ENCODE measurements at places on chromosomes 2 and 18.

DNA sequence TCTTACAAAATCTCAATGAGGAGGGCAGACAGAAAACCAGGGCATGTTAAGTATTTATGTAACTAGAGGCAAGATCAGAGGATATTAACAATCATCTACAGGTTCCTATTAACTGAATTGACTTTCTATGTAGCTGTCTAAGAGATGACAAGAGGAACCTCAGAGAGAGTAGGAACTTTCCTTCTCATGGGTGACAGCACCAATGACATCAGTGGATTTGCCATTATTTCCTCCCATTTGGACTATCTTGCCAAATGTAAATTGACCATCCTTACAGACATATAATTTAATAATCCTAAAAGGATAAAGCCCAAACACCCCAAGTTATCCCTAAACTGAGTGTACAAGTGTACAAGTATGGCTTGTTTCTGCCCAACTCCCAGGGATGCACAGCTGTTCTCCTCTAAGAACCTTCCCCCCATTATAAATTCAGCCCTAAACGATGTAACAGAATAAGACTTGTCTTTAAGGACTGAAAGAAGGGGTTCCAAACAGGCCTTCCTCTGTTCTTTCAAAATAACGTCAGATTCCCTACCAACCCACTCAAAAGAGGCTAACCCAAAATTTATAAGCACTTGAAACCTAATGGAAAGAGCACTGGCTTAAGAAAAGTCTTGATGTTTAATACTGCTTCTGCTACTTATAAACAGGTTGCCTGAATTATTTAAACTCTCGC lies 73.4 kb upstream of the CHAC2 start:
- DNase-seq, result no peak

DNA sequence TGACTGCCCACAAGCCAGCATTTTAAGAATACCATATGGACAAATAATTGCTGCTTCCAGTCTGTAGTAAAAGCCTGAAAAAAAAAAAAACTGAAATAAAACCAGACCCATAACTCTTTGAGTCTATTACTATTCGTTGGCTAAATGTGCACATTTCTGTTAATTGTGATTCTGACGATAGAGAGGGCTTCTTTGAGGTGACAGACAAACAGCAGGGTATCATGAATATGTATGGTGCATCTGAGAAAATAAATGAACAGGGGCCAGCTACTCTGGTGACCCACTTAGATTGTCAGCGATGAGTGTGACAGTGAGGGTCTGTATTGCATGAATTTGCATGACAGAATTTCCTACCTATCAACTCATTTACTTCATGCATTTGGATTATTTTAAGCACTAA lies 427.8 kb upstream of the SOX11 start:
- no peak for DNase-seq

GRCh38 chr2:156319811-156320485 lies 12.6 kb downstream of the NR4A2 start:
- DNase-seq, result no peak

DNA sequence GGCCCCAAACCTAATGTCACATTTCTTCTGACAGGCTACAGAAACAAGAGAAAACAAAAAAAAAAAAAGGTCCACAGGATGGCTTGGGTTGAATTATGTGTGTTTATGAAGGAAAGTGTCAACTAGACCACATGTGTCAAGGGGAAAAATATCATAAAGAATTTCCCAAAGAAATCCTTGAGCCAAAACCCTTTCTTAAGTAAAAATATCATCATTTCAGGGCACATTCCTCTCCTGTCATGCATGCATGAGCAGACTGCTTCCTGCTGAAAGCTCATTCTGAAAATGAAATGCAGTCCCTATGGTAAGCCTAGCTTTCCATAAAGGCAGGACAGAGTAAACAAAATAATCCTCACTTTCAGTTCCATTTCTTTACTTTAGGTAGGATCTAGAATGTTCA lies 85.7 kb upstream of the RBBP8 start:
- DNase-seq, result no peak

- DNase-seq, result no peak
These were observed 46.0 kb downstream of the MRPS5 start for GRCh38 chr2:95075440-95076132.

GRCh38 chr2:66790651-66791181 lies 355.8 kb downstream of the MEIS1 start:
- no peak for DNase-seq

- DNase-seq, result peak; percentile 88
These were observed 14.1 kb upstream of the PMAIP1 start for GRCh38 chr18:59885579-59886163.

- DNase-seq, result no peak
These were observed 182.7 kb downstream of the MYO3B start for GRCh38 chr2:170360546-170361089.

DNA sequence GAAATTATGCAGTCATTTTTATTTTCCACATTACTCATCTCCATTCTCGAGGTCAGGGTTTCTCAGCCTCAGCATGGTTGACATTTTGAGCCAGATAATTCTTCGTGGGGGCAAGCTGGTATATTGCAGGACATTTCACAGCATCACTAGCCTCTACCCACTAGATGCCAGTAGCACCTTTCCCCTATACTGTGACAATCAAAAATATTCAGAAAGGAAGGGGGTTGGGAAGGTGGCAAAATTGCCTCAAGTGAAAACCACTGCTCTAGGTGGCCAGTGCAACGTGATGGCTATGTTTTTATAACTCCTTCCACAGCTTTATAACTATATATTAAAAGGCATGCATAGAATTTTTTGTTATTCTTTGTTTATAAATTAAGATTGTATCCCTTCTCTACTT lies 294.5 kb downstream of the CNTNAP5 start:
- no peak for DNase-seq

- no peak for DNase-seq
These were observed 170.1 kb downstream of the MAP2 start for GRCh38 chr2:209593930-209594329.

DNA sequence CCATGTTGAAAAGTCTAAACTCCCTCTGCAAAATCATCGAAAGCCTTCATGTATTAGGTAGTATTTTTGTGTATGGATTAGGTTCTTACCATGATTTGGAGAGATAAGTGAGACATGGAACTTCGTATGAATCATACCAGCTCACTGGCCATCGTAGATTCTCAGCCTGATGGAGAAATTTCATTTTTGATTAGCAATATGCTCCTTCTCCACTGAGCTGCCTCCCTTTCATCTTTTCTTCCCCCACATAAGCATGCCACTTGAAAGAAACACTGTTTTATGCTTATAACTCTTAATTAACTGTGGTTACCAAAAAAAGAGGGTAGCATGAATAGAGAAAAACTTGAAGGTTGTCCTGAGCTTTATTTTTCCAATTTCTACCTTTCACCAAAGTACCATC lies 111.9 kb downstream of the NCK2 start:
- no peak for DNase-seq

- no peak for DNase-seq
These were observed 34.8 kb upstream of the ASB18 start for GRCh38 chr2:236298924-236299475.

DNA sequence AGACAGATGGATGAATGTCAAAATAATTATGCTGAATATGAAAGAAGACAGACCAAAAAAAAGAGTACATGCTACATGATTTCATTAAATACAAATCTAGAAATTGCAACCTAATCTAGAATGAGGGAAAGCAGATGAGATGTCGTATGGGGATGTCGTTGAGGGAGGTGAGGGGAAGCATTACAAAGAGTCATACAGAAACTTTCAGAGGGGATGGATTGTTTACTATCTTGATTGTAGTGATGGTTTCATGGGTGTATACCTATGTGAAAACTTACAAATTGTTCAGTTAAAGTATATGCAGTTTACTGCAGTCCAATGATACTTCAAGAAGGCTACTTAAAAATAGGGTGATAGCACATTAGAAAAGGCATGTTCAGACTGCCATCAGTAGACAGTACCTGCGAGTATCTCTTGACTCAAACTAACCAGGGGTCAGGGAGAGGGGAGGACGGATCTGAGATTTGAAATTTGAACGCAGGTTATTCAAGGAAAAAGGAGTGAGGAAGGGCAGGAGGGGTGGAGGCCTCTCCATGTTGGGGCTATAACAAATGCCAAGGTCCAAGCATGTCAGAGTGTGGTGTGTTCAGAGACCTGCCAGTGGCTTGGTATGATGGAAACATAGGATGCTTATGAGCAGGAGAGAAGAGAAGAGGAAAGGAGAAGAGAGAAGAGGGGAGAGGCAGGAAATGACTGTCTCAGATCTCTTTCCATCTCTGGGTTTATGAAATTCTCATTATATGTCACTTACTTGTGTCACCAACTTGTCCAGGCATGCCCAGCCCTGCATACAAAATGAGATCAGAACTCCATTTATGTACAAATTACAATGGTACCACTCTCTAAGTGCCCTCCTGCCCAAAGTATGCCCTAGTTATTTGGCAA lies 257.3 kb upstream of the CXCR4 start:
- DNase-seq, result no peak

DNA sequence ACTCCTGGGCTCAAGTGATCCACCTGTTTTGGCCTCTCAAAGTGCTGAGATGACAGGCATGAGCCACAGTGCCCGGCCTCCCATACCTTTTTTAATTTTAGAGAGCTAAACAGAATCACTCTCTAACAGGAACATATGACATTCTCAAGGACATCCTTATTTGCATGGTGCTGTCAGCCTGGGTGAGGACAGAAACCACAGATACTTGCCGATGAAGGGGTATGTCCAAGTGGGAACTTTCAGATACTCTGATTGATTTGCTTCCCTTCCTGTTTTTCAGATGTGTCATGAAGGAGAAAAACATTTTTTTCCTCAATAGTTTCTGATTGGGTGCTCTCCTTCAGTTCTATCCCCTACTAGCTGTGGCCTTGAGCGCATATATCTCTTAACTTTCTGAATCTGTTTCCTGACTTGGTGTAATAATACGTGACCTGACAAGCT lies 49.6 kb downstream of the MYO3B start:
- DNase-seq, result no peak

DNA sequence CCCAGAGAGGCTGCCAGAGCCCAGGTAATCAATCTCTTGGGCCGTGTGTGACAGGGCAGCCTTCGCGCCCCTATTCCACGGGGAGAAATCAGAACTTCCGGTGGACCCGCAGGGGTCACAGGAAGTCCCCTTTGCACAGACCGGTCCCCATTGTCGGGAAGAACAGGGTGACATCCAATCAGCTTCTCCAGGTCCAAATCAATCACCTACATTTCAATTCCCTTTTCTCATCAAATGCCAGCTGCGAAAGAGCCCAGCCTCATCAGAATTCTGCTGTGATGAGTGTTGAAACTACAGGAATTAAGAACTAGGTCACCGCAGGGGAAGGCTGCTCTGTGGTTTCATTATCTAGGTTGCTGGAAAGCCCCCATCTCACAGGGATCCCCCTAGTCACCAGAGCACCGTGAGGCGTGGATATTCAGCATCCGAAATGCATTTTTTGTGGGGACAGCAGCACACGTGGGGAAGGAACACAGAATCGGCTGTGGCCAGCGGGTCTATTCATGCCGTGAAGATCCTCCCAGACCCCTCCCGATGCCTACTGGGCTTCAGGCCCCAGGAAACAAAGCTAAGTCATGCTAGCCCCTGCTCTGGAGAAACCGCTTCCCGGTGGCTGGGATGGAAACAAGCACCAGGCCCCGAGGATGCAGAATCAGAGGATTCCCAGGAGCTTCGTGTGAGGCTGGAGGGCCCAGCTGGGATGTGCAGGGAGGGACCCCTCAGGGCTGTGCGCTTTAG lies 193.7 kb upstream of the ID2 start:
- peak; percentile 32 for DNase-seq

GRCh38 chr18:78101091-78101490 lies 851.4 kb downstream of the GALR1 start:
- DNase-seq, result no peak

DNA sequence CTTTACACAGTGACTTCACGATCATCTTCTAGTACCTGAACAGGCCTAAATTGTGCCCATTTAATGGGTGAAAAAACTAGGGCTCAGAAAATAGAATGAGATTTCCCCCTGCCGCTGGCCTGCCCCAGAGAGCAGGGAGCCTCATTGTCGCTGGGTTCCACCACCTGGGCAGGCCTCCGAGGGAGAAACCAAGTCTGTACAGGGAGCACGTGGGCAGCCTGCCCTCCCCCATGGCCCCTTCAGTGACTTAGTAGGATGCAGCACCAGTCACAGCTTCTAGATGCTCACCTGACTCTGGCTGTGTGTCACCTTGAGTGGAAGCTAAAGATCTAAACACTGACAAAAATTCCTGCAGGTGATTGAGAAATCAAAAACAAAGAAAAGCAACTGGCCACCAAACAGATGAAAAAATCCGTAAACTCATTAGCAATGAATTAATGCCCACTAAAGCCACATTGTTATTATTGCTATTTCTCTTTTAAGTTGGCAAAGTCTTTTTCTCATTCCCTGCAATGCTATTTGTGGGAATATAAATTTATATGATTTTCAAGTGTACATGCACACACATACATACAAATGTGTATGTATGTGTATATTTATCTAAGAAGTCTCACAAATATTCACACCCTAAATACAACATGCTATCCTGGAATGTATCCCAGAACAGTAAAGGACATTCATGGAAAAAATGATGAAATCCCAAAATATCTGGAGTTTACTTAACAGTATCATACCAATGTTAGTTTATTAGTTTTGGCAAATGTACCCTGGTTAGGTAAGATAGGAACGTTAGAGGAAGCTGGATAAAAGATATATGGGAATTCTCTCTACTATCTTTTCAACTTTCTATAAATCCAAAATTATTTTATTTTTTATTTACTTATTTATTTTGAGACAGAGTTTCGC lies 18.7 kb upstream of the ASPRV1 start:
- DNase-seq, result no peak

- DNase-seq, result peak; percentile 22
These were observed 79.3 kb upstream of the SCN7A start for GRCh38 chr2:166573391-166573790.

GRCh38 chr2:229947544-229947943 lies 25.2 kb downstream of the FBXO36 start:
- no peak for DNase-seq

GRCh38 chr2:8229546-8229986 lies 452.3 kb upstream of the ID2 start:
- peak; percentile 86 for DNase-seq

GRCh38 chr18:79396431-79397246 lies 909 bp downstream of the NFATC1 start:
- peak; percentile 21 for DNase-seq

GRCh38 chr2:99708231-99708630 lies 218.4 kb upstream of the REV1 start:
- no peak for DNase-seq

DNA sequence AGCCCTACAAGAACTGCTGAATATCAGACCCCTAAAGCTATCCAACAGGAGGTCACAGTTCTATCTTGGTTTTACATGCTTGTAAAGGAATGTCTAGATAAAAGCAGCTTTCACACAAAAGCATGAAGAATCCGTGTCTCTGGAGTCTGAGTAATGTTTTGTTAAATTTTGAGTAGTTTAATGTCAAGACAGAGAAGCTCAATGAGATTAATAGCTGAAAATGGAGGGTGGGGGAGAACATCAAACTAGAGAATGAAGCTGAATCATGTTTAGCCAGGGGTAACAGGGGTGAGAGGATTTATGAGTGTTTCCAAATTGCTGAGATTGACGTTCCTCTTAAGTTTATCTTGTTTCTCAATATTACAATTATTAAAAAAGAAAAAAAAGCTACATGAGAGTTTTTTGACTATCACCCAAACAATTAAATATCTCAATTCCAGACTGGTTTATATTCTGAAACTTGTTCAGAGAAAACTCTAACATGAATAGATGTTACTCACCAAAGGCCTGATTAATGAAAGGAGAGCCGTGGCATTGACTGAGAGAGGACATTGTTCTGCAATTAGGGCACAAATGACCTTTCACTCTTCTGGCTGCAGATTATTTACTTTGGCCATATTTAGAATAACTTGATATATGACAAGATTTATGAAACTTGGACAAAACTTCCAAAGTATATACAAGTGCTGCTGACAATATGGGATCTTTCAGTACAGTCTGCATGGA lies 266.4 kb upstream of the ETAA1 start:
- peak; percentile 27 for DNase-seq

Measured in astrocyte of the spinal cord (primary cell).